ENCODE measurements at places on chromosomes 2 and 18. TPM values are rescaled to one million over a fixed set of nuclear protein-coding genes. Genes with fewer than 3 reads are reported as not detected.

TCF23 gene
- not detected for total RNA-seq

CPS1 gene
- total RNA-seq = 9.4 TPM

SH2D6 gene
- total RNA-seq = not detected

LYPD6B gene
- total RNA-seq = not detected

GRCh38 chr2:197908156-197908555, 103.8 kb downstream of the PLCL1 start:
- DNase-seq = no peak
- H3K27me3 ChIP-seq = no peaks in the 10 kb centered on the region
- peaks cover 17% of the 10 kb centered on the region for H3K4me1 ChIP-seq

GRCh38 chr2:63159262-63159661, 108.6 kb downstream of the OTX1 start:
- DNase-seq = no peak
- H3K27me3 ChIP-seq = no peaks in the 10 kb centered on the region
- H3K4me1 ChIP-seq = no peaks in the 10 kb centered on the region
- no peak overlapping the region for H3K27ac ChIP-seq

- DNase-seq = no peak
- H3K4me1 ChIP-seq = no peaks in the 10 kb centered on the region
- H3K27me3 ChIP-seq = no peaks in the 10 kb centered on the region
- H3K4me3 ChIP-seq = no peak overlapping the region
- H3K27ac ChIP-seq = no peak overlapping the region
- no peaks in the 10 kb centered on the region for H3K36me3 ChIP-seq
Measured at GRCh38 chr2:165466386-165466785, 3.1 kb upstream of the CSRNP3 start.

GRCh38 chr2:111200333-111200881, 79.7 kb downstream of the BCL2L11 start:
- no peaks in the 10 kb centered on the region for H3K36me3 ChIP-seq
- DNase-seq = peak; percentile 50
- no peak overlapping the region for H3K27ac ChIP-seq
- H3K4me1 ChIP-seq = no peaks in the 10 kb centered on the region
- no peaks in the 10 kb centered on the region for H3K27me3 ChIP-seq

GRCh38 chr2:240624950-240625621, at the start of gene GPR35:
TSS of gene GPR35 (plus strand) at chr2:240625480. CDS start at chr2:240629953, 4,473 bp downstream.
- no peaks in the 10 kb centered on the region for H3K27me3 ChIP-seq
- H3K4me1 ChIP-seq = no peaks in the 10 kb centered on the region
- peak; percentile 67 for DNase-seq
- H3K4me3 ChIP-seq = no peak within 1 kb of the TSS
- no peaks in the 10 kb centered on the region for H3K36me3 ChIP-seq
